Stimulated activated naive CD4-positive, alpha-beta T cell (primary cell): ENCODE measurements at places on chromosomes 5 and 9.

DNA sequence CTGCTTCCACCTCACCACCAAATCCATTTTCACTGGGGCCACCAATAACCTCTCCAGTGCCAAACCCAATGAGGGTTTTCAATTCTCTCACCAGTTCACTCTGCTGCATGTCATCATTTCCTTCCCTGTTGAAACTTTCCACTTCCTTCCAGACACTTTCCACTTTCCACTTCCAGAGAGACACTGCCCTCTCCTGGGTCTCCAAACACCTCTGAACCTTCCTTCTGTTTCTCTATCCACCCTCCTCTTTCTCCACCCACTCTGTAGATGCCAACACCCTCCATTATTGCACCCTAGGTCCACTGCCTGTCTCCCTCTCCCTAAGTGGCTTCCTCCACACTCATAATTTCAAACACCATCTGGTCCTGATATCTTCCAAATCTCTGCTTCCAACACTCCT lies 39.6 kb downstream of the PDE6A start:
- no peak for DNase-seq

GRCh38 chr9:137052293-137052692 lies 1.6 kb downstream of the ENTPD2 start:
- DNase-seq = no peak

DNA sequence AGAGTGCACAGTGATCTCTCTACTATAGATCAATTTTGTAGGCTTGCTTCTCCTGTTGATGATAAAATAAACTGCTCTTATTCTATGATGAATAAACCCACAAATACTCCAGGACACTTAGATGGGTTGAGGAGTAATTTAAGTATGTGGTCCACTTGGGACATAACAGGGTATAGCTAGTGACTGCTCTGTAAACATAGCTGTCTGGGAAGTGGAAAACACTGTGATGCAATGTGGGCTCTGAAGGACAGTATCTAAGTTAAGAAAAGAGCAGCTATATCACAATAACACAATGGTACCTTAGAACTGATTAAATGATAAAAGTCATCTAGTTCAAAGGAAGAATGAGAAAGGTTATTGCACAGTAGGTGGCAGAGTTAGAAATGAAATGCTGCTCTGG lies 294.3 kb upstream of the HAPLN1 start:
- DNase-seq = no peak

DNA sequence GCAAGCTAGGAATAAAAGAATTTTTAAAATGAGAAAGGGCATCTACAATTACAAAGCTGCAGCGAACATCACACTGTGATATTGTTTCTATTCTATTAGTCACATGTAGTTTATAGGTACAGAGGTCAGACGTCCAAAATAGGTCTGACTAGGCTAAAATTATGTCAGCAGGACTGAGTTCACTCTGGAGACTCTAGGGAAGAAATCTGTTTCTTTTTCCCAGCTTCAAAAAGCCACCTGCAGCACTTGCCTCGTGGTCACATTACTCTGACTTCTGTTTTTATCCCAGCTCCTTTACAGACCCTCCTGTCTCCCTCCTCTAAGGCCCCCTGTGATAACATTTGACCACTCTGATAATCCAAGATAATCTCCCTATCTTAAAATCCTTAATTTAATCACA lies 5.1 kb upstream of the CKS2 start:
- DNase-seq = no peak

- no peak for DNase-seq
Measured at GRCh38 chr5:56457887-56458812, 225.0 kb upstream of the ANKRD55 start.

- DNase-seq = no peak
Measured at GRCh38 chr5:114185274-114185673, 176.6 kb upstream of the KCNN2 start.

DNA sequence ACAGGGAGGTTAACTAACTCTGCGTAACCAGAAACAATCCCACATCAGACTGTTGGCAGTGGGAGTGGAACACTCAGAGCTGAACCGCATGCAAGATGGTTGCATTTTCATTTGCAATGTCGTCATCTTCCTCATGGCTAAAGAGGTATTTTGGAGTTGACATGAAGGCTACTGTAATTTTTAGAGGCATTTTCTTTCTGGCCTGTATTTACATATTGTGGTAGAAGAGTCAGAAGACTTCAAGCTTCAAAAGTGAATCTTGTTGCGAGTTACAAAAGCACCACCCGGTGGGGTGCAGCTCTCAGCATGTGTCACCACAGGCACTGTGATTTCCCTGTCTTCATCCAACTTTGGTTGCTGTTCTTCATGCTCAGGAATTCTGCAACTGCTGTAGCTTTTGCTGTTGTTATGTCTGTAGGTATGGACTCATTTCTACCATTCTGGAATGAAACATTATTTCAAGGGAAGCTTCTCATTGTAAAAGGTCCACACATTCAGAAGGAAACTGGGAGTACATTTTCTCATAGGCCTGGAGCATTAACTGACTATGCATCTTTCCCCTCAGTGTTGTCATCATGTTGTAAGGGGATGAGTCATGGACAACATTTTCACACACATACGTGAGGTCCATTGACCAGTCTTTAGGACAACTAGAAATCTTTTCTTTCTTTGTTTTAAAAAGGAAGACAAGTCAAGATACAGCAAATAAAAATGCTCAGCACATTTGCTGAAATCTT lies 35.4 kb upstream of the GDNF start:
- no peak for DNase-seq

- DNase-seq = no peak
Measured at GRCh38 chr9:131095666-131096268, 564 bp upstream of the AIF1L start.

- DNase-seq = no peak
Measured at GRCh38 chr5:102722931-102723330, 32.2 kb upstream of the PAM start.

DNA sequence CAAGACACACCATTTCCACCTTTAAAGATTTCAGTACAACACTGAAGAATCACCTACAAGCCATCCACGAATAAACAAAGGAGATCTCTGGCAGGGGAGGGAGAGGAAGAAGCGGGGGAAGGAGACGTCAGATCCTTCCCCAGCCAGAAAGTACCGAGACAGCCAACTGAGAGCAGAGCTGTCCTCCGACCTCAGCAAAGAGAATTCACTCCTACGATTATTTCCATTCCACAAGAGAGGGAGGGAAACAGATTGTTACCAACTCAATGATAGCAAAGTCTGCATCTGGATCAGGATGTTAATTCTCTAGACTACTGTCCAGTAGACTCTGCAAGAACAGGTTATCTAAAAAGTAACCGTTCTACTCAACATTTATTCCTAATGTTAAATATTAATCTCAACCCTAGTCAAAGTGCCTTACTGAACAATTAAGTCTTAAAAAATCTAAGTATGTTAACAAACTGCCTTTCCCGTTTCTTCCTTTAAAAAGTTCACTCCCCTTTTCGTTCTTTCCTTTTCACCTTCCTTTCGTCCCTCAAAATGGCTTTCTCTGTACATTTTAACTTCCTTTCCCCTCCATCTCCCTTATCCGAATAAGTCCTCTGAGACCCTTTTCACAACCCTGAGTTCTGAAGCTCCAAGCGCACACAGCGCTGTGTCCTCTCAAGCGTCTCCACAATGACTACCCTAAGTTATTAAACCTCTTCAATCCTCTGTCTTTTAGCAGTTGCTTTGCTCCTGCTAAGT lies 1.4 kb downstream of the CHD1 start:
- peak; percentile 64 for DNase-seq

DNA sequence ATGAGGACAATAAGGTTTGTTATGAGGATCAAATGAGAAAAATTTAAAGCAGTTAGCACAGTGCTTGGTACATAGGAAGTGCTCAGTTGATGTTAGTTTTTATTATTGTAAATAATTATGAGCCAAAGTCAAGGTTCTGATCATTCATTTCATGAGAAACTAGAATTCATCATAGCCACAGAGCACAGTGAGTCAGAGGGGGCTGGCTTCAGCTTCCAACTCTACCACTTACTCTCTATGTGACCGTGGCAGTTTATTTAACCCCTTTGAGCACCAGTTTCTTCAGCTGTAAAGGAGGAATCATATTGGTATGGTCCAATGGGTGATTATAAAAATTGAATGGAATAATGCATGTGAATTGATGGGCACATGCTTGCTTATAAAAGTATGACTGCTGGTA lies 39.4 kb downstream of the KLHL3 start:
- no peak for DNase-seq

DNA sequence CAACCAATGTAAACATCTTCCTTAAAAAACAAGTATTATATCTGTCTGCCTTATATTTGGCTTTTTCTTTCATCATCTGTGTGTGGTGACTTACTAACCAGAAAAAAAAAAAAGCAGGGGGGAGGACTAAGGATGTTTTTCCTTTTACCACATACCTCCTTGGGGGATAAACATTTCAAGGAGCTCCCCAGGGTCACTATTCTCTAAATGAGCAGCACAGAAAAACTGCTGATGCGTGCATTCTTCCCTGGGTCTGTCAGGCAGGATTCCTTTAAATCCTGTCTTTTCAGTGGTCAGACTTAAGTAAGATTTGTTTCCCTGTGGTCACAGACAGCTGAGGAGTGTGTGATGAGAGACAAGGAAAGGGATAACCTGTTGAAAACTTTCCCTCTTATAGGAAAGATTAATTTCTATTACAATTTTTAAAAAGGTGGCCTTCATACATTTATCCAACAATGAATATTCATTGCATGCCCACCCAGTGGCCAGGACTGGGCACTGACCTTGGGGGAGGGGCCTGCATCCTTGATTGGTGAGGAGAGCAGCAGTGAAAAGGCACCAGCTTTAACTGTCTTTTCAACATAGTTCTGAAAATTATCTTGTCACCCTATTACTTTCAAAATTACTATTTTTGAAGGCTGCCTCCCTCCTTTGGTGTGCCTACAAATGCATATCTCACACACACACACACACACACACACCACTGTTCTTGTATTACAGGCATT lies 123.1 kb downstream of the TLE4 start:
- no peak for DNase-seq

- DNase-seq = no peak
Measured at GRCh38 chr5:160923936-160924710, 72.1 kb upstream of the ATP10B start.

- DNase-seq = no peak
Measured at GRCh38 chr5:88834499-88834898, 48.5 kb downstream of the MEF2C start.

GRCh38 chr5:175484829-175485228 lies 6.5 kb downstream of the SFXN1 start:
- DNase-seq = no peak

GRCh38 chr5:175118700-175119309 lies 325.2 kb downstream of the DRD1 start:
- no peak for DNase-seq

GRCh38 chr5:111929261-111929660 lies 172.3 kb upstream of the NREP start:
- no peak for DNase-seq

DNA sequence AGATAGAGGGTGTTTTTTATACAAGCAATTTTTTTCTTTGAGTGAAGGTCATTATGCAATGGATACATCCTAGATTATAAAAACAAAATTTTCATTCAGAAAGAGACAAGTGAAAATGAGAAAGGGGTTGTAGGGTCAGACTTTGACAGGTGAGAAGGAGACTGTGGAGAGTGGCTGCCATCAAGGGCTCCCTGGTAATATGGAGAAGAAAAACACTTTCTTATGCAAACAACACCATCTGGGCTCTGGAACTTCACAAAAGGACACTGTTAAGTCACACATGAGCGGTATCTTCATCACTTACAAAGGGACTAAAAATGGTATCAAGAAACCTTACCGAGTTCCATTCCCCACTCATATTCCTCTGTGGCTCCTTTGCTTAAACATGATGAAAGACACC lies 23.5 kb downstream of the C7 start:
- no peak for DNase-seq
